SW 1271 (cell line): ENCODE measurements at places on chromosomes 5 and 9.

- DNase-seq, result no peak
Measured at GRCh38 chr9:22117511-22118384, 108.6 kb upstream of the CDKN2B start.

DNA sequence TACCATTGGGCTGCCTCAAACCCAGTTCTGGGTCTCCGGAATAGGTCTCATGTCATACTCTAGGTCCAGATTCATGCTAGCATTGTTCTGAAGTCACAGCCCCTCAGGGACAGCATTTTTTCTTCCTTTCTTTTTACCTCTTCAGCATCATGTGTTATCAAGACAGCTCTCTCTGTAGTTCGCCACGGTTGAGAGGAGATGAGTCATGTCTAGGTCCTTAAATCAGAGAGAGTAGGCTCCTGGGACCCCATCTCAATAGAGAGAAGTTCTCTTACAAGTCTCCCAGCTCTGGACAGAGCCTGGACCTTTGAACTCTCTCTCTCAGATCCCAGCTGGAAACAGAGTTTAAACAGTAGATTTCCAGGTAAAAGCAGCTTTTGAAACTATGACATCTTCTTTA, 332.4 kb upstream of the CD180 start:
- DNase-seq, result no peak

DNA sequence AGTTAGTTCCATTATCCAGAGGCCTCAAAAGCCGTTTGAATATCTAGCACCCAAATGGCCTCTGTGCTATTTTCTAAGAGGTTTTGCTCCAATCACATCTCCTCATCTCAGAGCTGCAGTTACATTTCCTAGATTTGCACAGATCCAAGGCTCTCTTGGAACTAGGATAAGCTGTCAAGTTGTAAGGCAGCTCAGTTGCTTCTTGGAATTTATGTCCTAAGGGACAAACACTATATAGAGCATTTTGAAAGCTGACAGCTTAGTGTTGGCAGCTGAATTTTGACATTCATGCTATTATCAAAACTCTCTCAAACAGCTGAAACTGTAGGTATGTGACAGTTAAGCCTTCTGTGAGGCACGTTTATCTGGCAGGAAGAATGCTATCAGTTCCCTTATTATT, 97.0 kb downstream of the MACIR start:
- no peak for DNase-seq

DNA sequence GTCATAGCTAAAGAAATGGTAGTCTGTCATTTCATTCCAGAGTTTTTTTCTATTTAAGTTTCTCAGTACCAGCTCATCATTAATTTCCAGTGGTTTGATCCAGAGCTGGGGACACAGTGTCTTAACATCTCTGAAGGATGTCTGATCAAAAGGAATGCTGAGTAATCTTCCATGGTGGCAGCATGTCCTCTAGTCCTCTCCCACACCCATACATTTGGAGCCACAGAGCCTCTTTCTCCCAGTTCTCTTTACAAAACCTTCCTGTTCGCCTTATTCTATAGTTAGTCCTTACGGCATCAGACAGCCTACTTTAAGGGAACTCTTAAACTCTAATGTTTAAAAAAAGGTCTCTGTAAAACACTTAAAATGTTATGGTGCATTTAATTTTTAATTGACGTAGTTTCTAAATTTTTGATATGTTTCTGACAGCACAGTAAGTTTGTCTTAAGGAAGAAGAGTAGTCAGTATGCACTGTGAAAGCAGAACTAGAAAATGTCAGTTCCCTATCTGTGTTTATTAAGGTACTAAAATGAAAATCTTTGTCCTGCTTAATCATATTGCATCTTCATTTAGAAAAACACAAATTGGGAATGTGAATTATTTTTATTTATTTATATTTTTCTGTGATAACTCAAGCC, 96.8 kb downstream of the INIP start:
- DNase-seq, result no peak

DNA sequence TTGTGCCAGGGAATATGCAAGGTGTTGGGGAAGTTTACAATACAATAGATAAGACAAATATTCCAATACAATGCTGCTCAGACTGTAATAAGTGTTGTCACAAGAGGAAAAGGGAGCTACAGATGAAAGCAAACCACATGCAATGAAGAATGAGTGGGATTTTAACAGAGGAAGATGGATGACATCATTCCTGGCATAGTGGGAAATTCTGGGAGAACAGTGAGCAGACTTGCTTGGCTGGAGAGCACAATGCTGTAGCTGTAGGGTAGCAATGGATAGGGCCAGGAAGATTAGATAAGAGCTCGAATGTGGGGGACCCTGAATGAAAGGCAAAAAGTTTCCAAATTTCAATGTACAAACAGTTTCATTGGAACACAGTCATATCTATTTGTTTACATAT, 9.5 kb upstream of the DPYSL3 start:
- DNase-seq, result no peak

DNA sequence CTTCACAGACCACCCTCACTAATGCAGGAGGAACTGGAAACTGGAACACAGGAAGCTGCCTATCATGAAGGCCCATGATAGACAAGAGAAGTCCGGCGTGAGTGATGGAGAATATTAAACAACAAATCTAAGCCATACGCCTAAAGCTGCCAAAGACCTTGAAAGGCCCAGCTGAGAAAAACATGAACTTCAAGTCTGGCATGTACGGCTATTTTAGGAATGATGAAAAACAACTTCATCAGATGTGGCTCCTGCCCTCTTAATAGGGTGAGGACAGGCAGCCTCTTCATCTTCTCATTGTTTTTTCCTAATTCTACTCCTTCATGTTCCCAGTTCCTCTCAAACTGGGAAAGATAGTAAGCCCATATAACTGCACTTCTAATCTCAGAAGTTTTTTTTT, 20.3 kb downstream of the FBP1 start:
- no peak for DNase-seq

DNA sequence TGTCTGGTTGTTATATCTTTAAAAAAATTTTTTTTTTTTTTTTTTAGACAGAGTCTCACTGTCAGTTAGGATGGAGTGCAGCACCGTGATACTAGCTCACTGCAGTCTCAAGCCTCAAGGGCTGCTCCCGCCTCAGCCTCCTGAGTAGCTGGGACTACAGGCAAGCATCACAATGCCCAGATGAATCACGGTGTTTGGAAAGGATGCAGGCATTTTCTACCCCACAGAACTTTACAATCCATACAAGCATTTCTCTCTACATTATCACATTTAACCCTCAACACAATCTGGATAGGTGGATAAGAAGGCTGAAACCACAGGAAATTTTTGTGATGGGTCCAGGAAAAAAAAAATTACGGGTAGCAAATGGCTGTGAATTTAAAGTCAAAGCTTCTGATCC, 5.8 kb upstream of the PCA3 start:
- no peak for DNase-seq

DNA sequence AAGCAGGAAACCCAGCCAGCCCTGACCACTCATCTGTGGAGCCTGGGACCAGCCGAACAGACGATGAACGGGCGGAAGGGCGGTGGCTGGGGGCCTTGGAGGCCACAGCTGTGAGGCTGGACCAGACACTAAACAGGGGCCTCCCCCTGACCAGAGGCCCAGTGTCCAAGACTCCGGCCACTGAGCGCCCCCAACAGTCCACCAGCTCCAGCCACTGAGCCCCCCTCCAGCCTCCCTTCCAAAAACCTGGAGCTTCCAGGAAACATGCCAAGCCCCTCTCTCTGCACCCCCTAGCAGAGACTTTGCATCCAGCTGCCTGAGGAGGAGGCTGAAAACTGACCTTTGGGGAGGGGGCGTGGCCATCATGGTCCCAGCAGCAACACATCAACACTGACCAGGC, 23.2 kb downstream of the CNTFR start:
- no peak for DNase-seq

- peak; percentile 74 for DNase-seq
Measured at GRCh38 chr5:92641031-92641962, 939.7 kb downstream of the NR2F1-AS1 start.

DNA sequence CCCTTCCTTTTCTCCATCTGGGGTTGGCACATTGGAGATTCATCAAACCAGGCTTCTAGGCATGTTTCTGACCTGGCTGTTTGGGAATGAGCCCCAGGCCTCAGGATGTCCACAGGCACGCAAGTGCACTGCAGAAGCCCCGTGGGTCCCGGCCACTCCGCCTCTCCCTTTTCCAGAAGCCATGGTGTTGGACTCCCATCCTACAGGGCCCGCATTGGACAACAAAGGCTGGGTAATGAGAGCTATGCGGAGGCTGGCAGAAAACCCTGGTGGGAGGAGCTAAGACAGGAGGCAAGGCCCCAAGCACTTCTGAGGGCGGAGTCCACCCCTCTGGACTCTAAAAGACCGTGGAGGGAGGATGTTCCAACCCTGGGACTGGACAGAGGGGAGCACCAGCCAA, 160.6 kb downstream of the OLFM1 start:
- no peak for DNase-seq

GRCh38 chr9:121569266-121569648, 69.6 kb upstream of the GGTA1 start:
- no peak for DNase-seq

GRCh38 chr5:17212996-17213395, 4.4 kb upstream of the BASP1 start:
- no peak for DNase-seq

DNA sequence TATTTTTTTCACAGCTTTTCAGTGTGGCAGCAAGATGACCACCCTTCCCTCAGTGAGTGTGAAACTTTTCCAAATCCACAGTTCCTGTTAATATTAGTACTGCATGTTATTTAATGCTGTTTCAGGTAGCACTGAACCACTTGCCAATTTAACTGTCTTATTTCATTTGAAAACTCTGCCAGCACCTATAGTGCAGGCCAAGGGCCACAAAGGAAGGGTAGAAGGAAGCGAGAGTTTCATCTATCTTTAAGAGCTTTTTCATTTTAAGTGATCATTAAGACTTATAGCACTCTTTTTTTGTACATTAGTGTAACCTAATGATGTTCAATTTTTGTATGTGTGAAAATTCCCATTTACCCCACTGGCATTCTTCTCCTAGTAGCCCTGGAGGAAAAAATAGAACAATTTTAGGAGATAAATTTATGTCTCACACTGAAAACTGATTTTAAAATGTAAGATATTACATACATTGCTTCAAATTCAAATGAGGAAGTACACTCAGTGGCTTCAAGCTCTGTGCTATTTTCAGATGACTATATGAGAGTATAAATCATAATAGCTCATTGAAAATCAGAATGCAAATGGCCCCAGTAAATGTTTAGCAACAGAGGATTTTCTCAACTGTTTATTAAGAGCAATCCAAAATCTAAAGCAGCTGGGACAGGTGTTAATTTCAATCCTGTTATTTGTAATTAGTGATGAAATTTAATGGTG, 820.5 kb downstream of the PTPRD start:
- no peak for DNase-seq

- DNase-seq, result no peak
Measured at GRCh38 chr5:128378196-128378595, 159.8 kb downstream of the FBN2 start.

DNA sequence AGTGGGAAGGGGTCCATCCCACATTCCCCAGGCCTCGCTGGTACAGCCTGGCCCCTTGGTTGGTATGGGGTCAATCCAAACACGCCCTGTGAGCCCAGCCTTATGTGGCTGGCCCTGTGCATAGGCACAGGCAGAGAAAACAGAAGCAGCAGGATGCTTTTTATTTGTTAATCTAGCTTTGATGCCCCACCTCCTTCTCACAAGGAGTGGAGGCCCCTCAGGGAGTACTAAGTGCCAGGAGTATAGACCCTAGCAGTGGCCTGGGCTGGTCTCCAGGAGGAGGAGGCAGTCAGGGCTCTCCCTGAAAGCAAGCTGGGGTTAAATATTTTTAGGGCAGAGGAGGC, 14.6 kb upstream of the TCF7 start:
- DNase-seq, result no peak

DNA sequence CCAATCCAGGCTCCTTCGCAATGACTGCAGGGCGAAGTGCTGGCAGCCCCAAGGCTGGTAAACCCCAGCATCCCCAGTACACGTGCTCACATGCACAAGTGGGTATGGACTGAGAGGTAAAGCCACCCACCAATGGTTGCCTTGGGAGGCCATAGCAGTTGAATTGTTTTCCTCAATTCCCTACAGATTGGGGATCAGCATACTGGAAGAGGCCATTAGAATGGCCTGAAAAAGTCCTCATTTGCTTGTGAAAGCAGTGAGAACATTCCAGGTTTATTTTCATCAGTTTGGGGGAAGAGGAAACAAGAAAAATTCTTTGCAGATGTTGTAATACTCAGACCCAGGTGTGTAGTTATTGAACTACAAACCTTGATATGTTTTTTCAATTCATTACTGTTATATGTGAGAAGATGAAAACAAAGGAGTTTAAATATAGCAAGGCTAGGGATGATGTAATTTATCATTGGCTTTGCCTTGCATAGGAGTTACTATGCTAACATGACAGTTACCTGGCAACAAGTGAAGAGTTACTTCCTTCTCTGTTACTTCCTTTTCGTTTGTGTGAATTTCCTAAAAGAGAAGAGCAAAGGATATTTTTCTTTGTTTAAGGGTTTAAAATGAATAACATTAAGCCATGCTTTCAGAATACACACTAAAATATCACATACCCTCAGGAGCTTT, 36.4 kb downstream of the MTMR12 start:
- DNase-seq, result no peak

DNA sequence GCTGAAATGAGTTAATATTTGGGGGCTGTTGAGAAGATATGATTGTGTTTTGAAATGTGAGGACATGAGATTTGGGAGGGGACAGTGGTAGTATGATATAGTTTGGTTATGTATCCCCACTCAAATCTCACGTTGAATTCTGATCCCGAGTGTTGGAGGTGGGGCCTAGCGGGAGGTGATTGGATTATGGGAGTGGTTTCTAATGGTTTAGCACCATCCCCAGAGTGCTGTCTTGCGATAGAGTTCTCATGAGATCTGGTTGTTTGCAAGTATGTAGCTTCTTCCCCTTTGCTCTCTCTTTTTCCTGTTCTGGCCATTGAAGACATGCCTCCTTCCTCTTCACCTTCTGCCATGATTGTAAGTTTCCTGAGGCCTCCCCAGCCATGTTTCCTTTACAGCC, 386.0 kb downstream of the ARRDC3 start:
- DNase-seq, result no peak

GRCh38 chr9:86955561-86955960, 8.3 kb upstream of the GAS1 start:
- DNase-seq, result no peak
